ENCODE measurements at places on chromosomes 6 and 20.

GRCh38 chr6:44667668-44668390, 280.3 kb downstream of the CDC5L start:
- DNase-seq = no peak

DNA sequence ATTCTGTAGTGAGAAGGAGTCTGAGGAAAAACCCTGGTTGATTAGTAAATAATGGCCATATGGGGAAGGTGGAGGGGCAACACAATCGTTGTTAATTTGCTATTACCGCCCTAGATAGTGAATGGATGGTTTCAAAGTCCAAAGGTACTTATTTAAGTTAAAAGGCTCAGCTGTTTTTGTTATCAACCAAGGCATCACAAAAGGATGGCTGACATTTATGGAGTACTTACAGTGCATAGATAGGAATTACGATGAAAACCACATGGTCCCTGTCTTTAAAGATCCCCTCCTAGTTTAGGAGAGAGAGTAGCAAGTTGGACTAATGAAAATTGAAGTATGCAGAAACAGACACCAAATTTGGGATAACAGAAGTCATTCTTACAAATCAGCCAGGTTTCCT, 319.6 kb downstream of the CDKAL1 start:
- no peak for DNase-seq

- DNase-seq = no peak
These were observed 247.6 kb downstream of the PKHD1 start for GRCh38 chr6:51839726-51840374.

- DNase-seq = peak; percentile 26
These were observed 249.2 kb upstream of the PRDM1 start for GRCh38 chr6:105836889-105837288.

- DNase-seq = no peak
These were observed 235.1 kb upstream of the FOXQ1 start for GRCh38 chr6:1076531-1077459.
